Right renal pelvis (tissue), 4 donors: ENCODE measurements at places on chromosomes 2 and 18. TPM values are rescaled to one million over a fixed set of nuclear protein-coding genes. Genes with fewer than 3 reads are reported as not detected.

GRCh38 chr2:66899648-66900047, 464.7 kb downstream of the MEIS1 start:
- DNase-seq: no peak

INPP1 gene
- polyA plus RNA-seq: 13.3 TPM

TUBA3E gene
- 0.04 TPM for polyA plus RNA-seq

GRCh38 chr18:9418047-9418690, 57.1 kb upstream of the RALBP1 start:
- DNase-seq: no peak

DNA sequence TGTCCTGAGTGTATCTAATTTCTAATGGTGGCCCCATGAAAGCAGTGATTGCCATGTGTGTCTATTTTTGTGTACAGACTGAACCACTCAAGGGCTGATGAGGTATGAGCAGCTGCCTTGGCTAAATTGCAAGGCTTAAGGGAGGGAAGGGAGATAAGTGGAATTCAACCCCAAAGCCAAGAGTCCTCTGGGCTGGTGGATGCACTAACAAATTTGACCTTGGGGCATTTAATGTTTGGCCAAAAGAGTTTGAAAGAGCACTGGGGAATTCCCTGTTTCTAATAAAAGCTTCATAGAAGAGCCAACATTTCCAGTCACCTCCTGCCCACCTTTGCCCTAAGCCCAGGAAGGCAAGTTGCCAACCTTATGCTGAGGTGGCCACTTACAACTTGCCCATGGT, 172.1 kb downstream of the SETBP1 start:
- DNase-seq: no peak
